ENCODE measurements at places on chromosomes 3 and 15.

DNA sequence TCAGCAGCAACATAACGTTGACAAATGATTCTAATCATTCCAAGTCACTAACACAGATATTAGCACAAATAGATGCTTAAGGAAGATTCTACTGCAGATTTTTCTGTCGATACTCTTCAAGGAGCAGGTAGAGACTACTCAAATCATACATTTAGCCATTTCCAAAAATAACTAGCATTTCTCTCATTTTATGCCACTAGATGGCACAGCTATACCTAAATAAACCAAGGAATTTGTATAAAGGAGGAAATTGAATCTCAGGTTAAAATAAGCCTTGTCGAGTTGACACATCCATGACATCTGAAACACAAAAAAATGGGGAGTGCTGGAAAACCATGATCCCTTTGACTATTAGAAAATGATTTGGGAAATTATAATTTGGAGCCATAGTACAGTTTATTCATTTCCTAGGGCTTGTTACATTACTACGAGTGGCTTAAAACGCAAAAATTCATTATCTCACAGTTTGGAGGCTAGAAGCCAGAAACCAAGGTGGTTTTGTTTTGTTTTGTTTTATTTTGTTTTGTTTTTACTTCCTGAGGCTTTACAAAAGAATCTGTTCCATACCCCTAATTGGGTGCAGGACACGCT lies 59.5 kb upstream of the STRIT1 start:
- DNase-seq = no peak

- peak; percentile 72 for DNase-seq
These were observed 348.5 kb downstream of the ERC2 start for GRCh38 chr3:56119575-56120349.

GRCh38 chr3:133573629-133574194 lies at the start of gene CDV3:
Gene CDV3 (plus strand): TSS chr3:133573686. CDS start chr3:133574045, 359 bp downstream.
- DNase-seq = no peak

GRCh38 chr15:48630245-48630644 lies 15.3 kb downstream of the FBN1 start:
- no peak for DNase-seq

DNA sequence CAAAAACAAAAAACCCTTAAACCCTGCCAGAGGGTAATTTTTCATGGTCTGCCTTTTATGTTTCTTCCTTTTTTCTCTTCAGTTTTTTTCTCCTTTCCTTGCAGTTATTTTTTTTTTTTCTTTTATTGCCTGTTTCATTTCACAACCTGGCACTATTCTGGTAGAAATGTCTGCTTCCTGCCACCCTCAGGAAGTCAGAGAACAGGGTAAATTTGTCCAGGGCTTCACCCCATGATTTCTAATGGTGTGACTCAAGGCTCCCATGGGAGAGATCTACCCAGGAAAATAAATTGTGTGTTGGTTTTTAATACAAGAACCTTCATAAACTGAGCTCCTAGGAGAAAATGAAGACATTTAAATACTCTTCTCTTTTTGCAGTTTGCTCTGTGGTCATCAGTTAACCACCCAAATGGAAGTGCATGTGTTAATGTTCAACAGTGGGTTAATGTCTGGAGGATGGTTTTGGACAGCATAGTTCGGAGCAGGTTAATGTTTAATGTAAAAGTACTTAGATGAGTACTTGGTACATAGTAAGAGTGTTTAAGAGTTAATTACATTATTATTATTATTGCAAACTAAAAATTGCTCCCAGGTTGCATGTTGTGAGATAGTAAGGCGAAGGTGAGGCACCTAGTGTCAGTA lies 45.9 kb downstream of the CGNL1 start:
- DNase-seq = no peak

DNA sequence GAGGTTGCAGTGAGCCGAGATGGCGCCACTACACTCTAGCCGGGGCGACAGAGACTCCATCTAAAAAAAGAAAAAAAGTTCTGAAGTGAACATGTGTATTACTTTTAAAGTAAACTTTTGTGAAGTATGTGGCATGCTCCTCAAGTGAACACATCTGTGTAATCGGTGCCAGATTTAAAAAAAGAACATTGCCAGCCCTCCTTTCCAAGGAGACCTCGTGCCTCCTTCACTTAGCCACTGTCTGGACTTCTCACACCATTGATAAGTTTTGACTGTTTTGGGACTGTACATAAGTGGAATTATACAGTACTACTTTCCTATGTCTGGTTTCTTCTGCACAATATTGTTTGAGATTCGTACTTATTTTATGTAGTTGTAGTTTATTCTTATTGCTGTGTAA lies 140.4 kb downstream of the UBE2E2 start:
- DNase-seq = no peak

DNA sequence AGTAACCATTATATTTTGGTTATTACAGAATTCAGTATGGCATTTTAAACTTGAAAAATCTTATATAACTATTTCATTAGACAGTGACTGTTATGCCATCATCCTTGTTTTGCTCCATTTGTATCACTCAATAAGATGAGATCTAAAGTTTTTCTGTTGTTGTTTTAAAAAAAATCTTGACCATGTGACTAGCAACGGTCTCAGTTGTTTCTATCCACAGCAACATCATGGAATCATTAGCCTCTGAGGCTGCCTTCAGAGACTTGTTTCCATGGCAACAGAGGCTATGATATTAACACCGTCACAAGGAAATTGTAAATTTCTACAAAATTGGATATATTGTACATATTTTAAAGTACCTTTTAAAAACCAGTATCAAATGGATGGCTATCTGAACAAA lies 129.8 kb downstream of the DLG1 start:
- DNase-seq = peak; percentile 57

- DNase-seq = no peak
These were observed 43.9 kb downstream of the NSMCE3 start for GRCh38 chr15:29225534-29226234.

DNA sequence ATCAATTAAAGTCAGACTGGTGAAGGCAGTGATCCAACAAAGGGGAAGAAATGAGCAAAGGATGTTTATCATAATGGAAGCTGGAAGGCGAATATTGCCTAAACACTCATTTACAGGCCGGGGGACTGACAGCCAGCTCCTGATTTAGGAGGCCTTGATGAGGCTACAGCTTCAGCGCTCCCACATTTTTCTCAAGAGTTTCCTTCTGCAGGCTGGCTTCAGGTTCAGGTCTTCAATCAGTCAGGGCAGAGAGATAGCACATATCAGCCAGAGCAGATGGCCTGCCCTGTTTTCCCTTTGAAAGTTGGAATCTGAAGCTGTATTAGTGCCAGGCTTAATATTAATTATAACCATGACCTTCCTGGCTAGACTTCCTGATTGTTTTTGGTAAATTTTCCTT lies 218.9 kb downstream of the SV2B start:
- no peak for DNase-seq

- peak; percentile 27 for DNase-seq
These were observed 127.8 kb downstream of the HCN4 start for GRCh38 chr15:73240866-73241499.

DNA sequence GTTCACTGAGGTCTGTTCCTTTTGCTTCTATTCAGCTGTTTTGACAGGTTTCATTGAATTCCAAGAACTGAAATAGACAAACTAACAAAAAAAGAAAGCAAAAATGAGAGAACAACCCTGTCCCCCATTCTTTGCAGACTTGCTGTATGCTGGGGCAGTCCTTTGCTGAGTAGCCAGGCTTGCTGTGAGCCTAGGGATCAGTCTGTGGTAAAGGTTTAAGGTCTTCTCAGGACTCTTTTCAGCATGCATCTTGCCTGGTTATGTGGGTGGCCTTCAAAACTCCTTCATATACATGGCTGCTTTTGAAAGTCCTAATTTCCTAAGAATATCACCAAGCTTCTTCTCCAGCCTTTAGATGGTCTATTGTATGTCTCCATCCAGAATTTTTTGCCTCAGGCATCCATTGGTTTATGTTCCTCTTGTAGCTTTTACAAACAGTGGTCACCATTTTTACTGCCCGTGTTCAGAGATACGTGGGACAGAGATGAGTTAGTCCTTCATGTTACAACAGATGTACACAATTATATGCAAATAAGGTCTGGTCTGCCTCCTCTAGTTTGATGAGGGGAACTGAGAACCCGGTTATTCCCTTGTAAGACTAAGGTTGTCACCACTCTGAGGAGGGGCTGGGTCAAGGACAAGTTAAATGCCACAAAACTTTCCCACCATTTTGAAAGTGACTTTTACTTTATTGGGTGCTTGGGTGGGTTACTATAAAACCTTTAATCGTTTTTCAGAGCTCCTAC lies 41.4 kb downstream of the SACM1L start:
- DNase-seq = no peak

DNA sequence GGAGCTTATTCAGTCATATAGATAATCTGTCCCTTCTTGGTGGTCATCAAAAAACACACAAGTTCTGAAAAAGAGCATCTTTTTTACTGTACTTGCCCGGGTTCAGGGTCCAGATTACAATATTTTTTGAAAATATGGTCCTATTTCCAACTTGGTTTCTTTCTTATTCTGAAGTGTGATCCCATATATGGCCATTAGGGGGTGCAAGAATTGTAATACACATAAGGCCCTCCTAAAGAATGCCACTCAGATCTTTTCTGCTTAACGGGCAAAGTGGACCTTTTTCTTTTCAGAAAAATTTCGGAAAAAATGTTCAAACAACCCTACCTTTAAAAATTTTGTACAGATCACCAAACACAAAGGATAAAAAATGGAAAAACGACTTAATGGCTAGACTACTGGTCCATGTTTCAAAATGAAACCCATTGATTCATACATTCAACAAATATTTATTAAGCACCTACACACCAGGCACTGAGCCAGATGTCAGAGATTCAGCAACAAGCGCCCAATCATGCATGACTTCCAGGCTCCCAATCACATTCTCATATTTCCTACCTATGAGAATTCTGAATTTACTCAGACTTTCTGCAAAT lies 102.0 kb upstream of the MYRIP start:
- peak; percentile 10 for DNase-seq

DNA sequence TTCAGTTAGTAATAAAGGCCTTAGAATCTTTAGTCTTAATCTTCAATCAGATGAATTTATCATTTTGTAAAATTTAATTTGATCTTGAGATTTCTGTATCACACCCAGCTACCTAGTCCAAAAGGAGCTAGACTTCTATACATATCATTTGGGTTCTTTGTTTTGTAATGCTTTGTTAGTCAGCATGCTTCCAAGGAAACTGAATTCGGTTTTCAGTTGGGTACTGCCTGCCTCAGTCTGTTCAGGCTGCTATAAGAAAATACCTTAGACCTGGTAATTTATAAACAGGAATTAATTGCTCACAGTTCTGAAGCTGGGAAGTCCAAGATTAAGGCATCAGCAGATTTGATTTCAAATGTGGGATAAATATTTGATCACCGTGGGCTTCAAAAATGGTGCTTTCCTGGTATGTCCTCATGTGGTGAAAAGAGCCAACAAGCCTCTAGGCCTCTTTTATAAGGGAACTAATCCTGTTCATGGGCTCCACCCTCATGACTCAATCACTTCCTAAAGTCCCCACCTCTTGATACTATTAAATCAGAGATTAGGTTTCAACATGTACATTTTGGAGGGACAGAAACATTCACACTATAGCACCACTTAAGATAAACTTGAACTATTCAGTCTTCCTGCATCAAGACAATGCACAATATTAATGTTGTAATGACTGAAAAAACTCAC lies 800.7 kb downstream of the NAALADL2 start:
- DNase-seq = no peak

DNA sequence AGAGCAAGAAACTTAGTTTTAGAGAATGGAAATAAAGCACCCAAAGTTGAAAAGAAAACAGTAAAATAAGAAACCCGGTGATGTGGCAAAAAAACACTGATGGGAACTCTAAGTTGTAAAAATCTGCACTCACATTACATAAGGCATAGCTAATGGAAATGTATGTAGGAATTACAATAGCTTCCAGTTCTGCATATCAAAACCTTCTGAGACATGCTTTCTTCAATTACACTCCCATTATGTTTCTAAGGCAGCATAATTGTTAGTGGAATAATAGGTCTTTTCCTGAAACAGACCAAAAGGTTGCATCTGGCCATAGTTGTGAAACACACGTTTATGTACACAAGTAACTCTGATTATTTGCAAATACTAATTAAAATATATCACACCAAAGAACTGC lies 41.4 kb downstream of the SLC30A4 start:
- no peak for DNase-seq

GRCh38 chr3:78830470-78830869 lies 937.3 kb downstream of the ROBO1 start:
- no peak for DNase-seq

DNA sequence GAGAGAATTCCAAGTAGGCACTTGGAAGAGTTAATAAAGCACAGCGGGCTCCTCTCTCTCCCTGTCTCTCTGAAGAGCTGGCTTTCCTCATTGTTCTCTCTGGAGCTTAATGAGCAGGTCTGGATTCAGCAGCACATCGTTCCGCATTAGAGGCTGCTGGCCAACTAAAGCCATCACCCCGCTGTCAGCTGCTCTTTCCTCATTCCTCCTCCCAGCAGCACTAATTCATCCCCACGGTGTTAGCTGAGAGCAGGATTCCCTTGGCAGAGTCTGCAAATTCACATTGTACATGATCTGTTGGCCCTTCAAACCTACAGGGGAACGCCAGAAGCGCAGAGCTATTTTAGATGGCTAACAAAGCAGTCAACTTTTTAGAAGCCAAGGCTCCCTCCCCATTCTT lies 44.2 kb downstream of the SGO1 start:
- DNase-seq = no peak

DNA sequence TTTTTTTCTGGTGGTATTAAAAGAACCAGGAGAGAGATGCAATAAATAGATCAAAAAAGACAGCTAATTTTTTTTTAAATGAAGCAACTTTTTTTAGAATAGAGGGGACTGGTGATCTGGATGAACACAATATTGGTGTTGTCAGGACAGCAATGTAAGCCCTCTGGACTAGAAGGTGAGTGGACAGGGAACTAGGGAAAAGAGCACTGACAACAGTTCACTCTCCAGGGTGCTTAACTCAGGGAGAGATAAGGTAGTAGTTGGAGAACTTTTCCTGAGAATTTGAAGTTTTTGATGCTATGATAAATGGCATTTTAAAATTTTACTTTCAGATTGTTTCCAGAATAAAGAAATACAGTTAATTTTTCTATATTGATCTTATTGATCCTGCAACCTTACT lies 158.3 kb upstream of the STAC start:
- DNase-seq = no peak

DNA sequence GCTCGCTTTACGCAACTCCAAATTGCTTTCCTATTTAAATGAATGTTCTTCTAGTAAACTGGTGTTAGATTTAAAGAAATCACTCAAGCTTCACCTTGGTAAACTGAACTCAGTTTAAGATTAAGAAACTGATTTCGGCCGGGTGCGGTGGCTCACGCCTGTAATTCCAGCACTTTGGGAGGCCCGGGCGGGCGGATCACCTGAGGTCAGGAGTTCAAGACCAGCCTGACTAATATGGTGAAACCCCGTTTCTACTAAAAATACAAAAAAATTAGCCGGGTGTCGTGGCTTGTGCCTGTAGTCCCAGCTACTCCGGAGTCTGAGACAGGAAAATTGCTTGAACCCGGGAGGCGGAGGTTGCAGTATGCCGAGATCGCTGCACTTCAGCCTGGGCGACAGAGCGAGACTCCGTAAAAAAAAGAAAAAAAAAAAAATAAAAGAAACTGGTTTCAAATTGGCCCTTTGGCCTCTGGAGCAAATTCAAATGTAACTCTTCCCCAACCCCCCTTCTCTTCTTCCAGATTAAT lies 1.7 kb downstream of the SKIL start:
- DNase-seq = no peak

Data from AG09319 (cell line).